ENCODE measurements at places on chromosomes 11 and 22. TPM values are rescaled to one million over a fixed set of nuclear protein-coding genes. Genes with fewer than 3 reads are reported as not detected.

The TUB gene
- 79.8 TPM for total RNA-seq

The BTBD18 gene
- total RNA-seq: not detected

The OR52I2 gene
- not detected for total RNA-seq

DNA sequence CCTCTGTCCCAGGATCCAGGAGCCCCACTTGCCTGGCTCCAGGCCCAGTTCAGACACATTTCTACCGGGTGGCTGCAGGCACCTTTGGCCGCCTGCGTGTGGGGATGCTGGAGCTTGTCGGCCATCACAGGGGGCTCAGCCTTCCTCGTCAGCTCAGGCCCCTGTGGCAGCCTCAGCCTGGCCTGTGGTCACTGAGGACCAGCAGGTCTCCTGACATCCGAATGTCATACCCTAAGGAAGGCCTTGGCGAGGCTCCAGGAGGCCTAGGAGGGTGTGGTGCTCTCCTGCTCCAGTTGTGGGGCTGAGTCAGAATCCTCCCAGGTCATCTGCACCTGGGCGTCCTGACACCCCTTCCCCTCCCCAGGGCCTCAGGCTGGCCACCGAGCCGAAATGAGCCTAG lies 14.9 kb upstream of the SOX10 start:
- DNase-seq: no peak

DNA sequence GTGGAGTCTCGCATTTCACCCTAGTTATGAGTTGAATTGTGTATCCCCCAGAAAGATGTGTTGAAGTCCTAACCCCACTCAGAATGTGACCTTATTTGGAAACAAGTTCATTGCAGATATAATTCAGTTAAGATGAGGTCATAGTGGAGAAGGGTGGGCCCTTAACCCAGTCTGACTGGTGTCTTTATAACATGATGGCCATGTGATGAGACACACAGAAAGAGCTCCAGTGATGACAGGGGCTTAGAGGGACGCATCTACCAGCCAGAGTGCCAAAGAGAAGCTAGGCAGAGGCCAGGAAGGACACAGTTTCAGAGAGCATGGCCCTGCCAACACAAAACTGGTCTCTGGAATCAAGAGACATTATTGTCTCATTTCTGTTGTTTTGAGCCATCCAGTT lies 50.3 kb downstream of the LARGE1 start:
- no peak for DNase-seq

DNA sequence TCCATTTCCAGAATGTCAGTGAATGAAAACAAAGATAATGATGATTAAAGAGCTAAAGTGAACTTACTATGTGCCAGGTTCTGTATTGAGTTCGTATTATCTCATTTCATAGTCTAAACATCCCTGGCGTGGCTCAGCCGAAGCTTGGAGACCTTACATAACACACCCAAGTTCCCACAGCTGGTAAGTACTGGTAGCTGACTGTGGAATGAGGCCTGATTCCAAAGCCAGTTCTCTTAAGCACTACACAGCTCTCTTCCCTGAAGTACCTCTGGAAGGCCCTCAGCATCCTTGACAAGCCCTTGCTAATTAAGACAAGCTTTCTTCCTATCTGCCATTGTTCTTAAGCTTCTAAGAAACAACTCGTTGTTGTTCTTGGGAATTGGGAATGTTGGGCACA lies 28.6 kb upstream of the NCAM1 start:
- DNase-seq: no peak

DNA sequence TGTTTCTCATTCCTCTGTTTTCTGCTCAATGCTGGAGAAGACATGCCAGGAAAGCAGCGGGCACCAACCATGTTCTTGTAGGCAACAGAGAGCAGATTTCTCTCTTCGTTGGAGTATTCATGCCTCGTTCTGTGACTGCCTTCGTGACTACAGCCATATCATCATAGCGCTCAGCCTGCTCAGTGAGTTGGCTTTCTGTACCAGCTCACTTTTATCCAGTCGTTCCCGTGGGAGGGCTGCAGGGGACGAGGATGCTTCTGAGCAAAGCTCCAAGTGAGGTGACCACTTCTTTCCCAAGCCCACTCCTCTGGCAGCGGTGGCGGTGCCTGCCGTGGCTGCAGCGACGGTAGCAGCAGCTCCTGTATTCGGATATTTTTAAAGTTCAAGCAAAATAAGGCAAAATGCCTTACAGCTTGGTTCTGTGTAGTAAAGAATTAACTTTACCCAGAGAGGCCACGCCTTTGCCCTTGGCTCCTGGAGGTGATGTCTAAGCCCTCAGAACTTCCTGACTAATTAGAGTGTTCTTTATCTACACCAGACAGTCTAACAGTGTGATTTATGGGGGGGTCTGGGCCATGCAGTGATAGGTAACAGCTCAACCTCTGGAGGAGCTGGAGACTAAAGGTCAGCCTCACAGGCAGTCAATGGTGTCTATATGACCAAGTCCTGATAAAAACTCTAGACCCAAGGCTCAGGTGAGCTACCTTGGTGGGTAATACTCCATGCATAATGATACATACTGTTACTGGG lies 35.3 kb downstream of the LDHAL6A start:
- peak; percentile 39 for DNase-seq

DNA sequence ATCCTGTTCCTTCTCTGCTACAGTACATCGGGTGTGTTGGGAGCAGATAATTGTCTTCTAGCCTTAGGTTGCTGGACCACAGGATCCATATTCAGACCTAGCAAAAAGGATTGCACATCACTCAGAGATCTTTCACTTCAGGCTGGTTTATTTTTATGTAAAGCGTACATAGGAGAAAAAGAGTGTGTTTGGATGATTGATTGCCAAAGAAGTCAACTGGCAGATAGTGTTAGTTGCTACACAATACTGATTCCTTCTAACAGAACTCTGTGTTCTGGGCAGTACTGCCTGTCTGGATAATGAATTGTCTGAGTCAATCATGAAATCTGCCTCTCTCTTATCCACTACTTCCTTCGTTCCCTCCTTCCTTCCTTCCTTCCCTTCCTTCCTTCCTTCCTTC lies 31.0 kb upstream of the PGM2L1 start:
- no peak for DNase-seq

- no peak for DNase-seq
These were observed 44.6 kb upstream of the WNT7B start for GRCh38 chr22:46021577-46021976.

- no peak for DNase-seq
These were observed 1419.0 kb downstream of the TBC1D22A start for GRCh38 chr22:48181263-48181955.
